ENCODE measurements at places on chromosomes 4 and X. TPM values are rescaled to one million over a fixed set of nuclear protein-coding genes. Genes with fewer than 3 reads are reported as not detected.

GRCh38 chr4:86450861-86451260 is 91.0 kb upstream of the MAPK10 start:
- H3K27ac ChIP-seq: no peak overlapping the region
- H3K36me3 ChIP-seq: no peaks in the 10 kb centered on the region
- H3K4me1 ChIP-seq: no peaks in the 10 kb centered on the region

GRCh38 chr4:100762738-100763137 is 244.9 kb upstream of the EMCN start:
- no peak overlapping the region for H3K4me3 ChIP-seq
- H3K27me3 ChIP-seq: no peaks in the 10 kb centered on the region
- no peak overlapping the region for H3K27ac ChIP-seq
- H3K4me1 ChIP-seq: no peaks in the 10 kb centered on the region
- no peak for DNase-seq

DNA sequence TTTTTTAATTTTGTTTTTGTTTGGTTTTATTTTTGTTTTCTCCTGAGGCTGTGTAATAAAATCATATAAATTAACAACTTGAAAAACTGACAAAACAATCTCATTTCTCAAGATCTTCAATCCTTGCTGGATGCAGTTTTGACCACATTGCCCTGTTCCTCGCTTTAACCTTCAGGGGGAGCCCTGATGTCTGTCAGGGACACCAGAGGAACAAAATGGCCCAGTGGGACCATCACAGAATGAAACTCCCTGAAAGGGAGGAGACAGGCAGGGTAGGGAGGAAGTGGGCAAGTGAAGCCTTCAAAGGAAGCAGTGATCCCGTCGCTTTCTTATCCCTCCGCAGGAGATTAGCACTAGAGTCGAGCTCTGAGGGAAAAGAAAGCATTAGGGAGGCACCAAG is 274.9 kb upstream of the LDB2 start:
- no peaks in the 10 kb centered on the region for H3K4me1 ChIP-seq
- no peak for DNase-seq
- no peak overlapping the region for H3K4me3 ChIP-seq
- no peak overlapping the region for H3K27ac ChIP-seq

DNA sequence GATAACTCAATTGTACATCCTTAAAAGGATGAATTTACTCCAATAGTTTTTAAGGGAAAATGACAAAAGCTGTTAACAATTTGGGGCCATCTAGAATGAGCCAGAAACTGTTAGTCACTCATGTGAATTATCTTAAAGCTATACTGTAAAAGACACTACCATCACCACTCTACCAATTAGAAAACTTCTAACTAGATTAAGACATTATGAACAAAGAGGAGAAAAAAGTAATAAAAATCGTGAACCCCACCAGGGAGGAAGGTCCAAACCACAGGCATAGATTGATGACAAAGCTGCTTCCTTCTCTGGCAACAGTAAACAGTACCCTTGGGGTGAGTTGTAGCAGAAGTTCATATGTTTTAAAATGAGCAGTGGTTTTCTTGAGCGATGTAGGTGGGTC is 106.1 kb downstream of the PDGFC start:
- no peaks in the 10 kb centered on the region for H3K4me1 ChIP-seq
- DNase-seq: no peak
- no peaks in the 10 kb centered on the region for H3K27me3 ChIP-seq
- no peaks in the 10 kb centered on the region for H3K36me3 ChIP-seq
- no peak overlapping the region for H3K4me3 ChIP-seq

DNA sequence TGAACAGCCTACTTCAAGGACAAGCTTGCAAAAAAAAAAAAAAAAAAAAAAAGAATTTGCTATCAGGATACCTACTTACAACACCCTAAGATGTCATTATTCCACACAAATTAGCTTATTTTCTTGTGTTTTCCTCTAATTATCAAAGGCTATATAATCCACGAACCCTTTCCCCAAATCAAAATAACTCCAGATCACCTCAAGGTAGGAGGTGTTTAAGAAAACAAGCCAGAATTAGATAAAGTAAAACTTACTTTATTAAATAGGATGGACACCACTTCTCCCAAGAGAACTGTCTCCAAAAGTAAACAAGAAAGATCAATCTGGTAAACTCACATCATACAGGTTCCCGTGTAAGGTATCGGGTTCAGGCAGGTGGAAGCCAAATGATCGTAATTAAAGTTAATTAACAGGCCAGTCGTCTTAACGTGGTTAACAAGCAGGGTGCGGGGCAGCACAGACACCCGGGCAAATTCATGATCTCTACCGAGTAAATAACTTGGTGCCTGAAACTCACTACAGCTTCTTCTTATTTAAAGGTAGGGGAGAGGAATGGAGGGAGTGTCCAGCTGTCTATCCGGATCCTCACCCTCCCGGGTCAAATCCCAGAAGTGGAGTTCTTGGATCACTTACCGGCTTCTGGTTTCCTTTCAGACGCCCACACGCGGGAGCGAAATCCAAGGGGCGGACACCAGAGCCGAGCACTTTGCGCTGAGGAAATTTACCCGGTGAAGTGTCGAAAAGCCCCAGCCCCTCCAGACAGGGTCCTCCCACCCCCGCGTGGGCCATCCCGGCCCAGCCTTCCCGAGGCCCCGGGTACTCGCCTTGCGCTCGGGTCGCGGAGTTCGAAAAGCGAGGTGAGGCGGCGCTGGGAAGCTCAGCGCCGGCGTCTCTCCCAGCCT is 708 bp downstream of the ARAP2 start:
- H3K36me3 ChIP-seq: no peaks in the 10 kb centered on the region
- H3K4me3 ChIP-seq: peak overlapping the region; percentile 73
- peak; percentile 27 for DNase-seq
- H3K27ac ChIP-seq: peak overlapping the region; percentile 92
- no peaks in the 10 kb centered on the region for H3K27me3 ChIP-seq
- no peaks in the 10 kb centered on the region for H3K4me1 ChIP-seq

DNA sequence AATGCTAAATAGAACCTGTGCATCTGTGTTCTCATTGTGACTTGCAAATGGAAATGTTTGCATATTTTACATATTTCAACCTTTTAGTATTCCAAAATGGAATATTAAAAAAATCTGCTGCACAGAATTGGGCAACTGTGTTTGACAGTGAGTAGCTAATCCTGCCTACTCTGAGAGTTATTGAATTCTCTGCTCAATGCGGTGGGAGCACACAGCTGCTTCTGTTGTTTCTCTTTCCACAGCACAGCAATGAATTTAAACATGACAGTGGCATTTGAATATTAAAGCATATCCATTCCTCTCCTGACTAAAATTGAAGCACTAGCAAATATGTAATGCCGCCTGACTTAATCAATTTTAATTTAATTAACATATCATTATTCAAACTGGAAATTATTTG is 366.6 kb downstream of the GASK1B start:
- no peaks in the 10 kb centered on the region for H3K27me3 ChIP-seq
- DNase-seq: no peak
- no peaks in the 10 kb centered on the region for H3K4me1 ChIP-seq

GRCh38 chr4:183286590-183287308 is 33.3 kb downstream of the CLDN22 start:
- H3K4me3 ChIP-seq: no peak overlapping the region
- H3K27ac ChIP-seq: no peak overlapping the region
- H3K36me3 ChIP-seq: no peaks in the 10 kb centered on the region
- DNase-seq: no peak

GRCh38 chrX:72203421-72203820 is 21.9 kb downstream of the PIN4 start:
- no peak for DNase-seq
- no peaks in the 10 kb centered on the region for H3K36me3 ChIP-seq
- H3K4me1 ChIP-seq: no peaks in the 10 kb centered on the region
- H3K4me3 ChIP-seq: no peak overlapping the region
- no peaks in the 10 kb centered on the region for H3K27me3 ChIP-seq

- no peaks in the 10 kb centered on the region for H3K27me3 ChIP-seq
- no peak overlapping the region for H3K27ac ChIP-seq
- no peak overlapping the region for H3K4me3 ChIP-seq
- H3K36me3 ChIP-seq: no peaks in the 10 kb centered on the region
- no peaks in the 10 kb centered on the region for H3K4me1 ChIP-seq
Measured at GRCh38 chr4:60216752-60217151, 983.4 kb upstream of the ADGRL3 start.

DNA sequence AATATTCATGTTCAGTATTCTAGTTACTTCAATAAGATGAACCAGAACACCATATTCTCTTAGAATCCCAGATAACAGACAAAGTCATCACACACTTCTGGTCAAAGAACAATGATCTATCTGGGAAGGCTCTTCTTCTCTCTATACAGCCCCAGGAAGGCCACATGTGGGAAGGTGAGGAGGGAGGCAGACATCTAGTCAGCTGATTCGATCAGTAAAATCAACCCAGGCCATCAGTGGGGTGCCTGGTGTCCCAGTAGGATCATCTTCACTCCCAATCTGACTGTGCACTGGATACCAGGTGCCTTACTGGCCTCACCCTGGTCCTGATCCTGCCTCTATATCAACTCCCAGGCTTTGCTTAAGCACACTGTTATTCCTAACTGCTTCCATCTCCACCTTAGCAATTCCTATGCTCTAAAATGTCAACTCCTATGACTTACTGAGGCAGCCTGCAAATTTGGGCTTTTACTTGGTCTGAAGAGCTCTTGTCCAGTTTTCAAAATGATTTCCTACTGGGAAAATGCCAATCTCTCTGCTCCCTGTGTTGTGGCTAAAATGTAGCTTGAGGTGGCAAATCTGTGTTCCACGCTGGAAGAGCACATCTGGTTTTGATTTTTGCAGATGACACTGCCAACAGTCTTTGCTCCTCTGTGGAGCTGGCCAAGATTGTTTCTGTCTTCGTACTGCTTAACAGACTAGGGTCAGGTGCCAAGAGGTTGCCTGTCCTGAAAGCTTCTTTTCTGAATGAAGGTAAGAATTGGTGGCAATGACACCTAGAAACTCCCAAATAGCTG is 128.7 kb downstream of the MGST2 start:
- no peaks in the 10 kb centered on the region for H3K36me3 ChIP-seq
- no peaks in the 10 kb centered on the region for H3K27me3 ChIP-seq
- no peak for DNase-seq
- no peak overlapping the region for H3K4me3 ChIP-seq

- no peak for DNase-seq
- H3K36me3 ChIP-seq: no peaks in the 10 kb centered on the region
- no peak overlapping the region for H3K27ac ChIP-seq
- no peak overlapping the region for H3K4me3 ChIP-seq
Measured at GRCh38 chr4:105092768-105093167, 53.9 kb upstream of the TET2 start.

- no peak overlapping the region for H3K27ac ChIP-seq
- no peak overlapping the region for H3K4me3 ChIP-seq
- no peaks in the 10 kb centered on the region for H3K27me3 ChIP-seq
- H3K4me1 ChIP-seq: no peaks in the 10 kb centered on the region
- H3K36me3 ChIP-seq: no peaks in the 10 kb centered on the region
- DNase-seq: no peak
Measured at GRCh38 chr4:164874789-164875188, 2.2 kb upstream of the APELA start.

GRCh38 chr4:160772668-160773067 is 1391.1 kb downstream of the FSTL5 start:
- no peaks in the 10 kb centered on the region for H3K36me3 ChIP-seq
- DNase-seq: no peak
- no peak overlapping the region for H3K27ac ChIP-seq
- no peak overlapping the region for H3K4me3 ChIP-seq

GRCh38 chr4:84678976-84679744 is 96.2 kb downstream of the CDS1 start:
- no peaks in the 10 kb centered on the region for H3K4me1 ChIP-seq
- no peak overlapping the region for H3K27ac ChIP-seq
- H3K27me3 ChIP-seq: no peaks in the 10 kb centered on the region
- no peak overlapping the region for H3K4me3 ChIP-seq
- no peak for DNase-seq
- no peaks in the 10 kb centered on the region for H3K36me3 ChIP-seq

GRCh38 chr4:147815741-147816140 is 83.9 kb downstream of the ARHGAP10 start:
- no peaks in the 10 kb centered on the region for H3K27me3 ChIP-seq
- no peak overlapping the region for H3K4me3 ChIP-seq
- no peaks in the 10 kb centered on the region for H3K4me1 ChIP-seq
- no peaks in the 10 kb centered on the region for H3K36me3 ChIP-seq
- H3K27ac ChIP-seq: peak overlapping the region; percentile 52
- DNase-seq: no peak

- no peak for DNase-seq
- no peak overlapping the region for H3K27ac ChIP-seq
- no peaks in the 10 kb centered on the region for H3K27me3 ChIP-seq
- H3K4me1 ChIP-seq: no peaks in the 10 kb centered on the region
- H3K36me3 ChIP-seq: no peaks in the 10 kb centered on the region
- no peak overlapping the region for H3K4me3 ChIP-seq
Measured at GRCh38 chrX:107823456-107823855, 2.2 kb upstream of the MID2 start.

DNA sequence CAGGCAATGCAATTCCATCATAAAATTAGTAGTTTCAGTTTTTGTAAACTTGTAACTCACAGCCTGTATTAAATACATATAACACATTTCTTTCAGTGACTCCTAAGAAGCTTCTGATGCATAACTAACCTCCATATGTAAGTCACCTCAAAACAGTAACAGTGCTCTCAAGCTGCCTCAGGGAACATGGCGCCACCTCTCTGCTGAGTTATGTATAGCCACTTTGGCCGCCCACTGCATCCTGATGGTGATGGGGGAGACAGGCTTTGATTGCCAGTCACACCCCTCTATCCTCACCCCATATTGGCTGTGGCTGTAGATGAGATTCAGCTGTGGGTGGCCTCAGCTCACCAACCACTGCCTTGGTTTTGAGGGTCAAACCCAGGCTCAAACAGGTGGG is 54.3 kb downstream of the LRBA start:
- H3K4me1 ChIP-seq: no peaks in the 10 kb centered on the region
- H3K27ac ChIP-seq: no peak overlapping the region
- H3K4me3 ChIP-seq: no peak overlapping the region
- H3K36me3 ChIP-seq: no peaks in the 10 kb centered on the region
- no peak for DNase-seq

DNA sequence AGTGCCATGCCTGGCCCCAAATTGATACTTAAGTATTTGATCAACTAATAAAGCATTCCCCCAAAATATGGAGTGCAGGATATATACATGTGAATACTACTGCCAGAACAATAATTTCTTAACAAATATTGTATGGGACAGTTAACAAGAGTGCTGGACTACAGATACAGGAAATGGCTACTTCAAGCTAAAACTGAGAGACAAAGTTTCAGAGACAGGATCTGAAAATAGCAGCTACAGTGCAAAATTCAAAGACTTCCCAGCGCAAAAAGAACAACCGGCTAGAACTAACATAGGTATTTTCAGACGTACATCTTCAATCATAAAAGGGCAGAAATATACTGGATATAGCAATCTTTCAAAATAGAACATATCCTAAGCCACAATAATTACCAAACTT is 6.3 kb downstream of the ATRX start:
- H3K36me3 ChIP-seq: no peaks in the 10 kb centered on the region
- H3K27me3 ChIP-seq: no peaks in the 10 kb centered on the region
- DNase-seq: no peak
- no peak overlapping the region for H3K27ac ChIP-seq
- H3K4me3 ChIP-seq: no peak overlapping the region

GSX2 gene
- total RNA-seq: not detected

AVPR2 gene
- total RNA-seq: 0.41 TPM

KIF4A gene
- total RNA-seq: 0.73 TPM

ADH1A gene
- 0.40 TPM for total RNA-seq

CT83 gene
- 5.6 TPM for total RNA-seq

DDIT4L gene
- 0.85 TPM for total RNA-seq

CT55 gene
- not detected for total RNA-seq

RTL5 gene
- 2.8 TPM for total RNA-seq

QRFPR gene
- total RNA-seq: 0.40 TPM

LRRC66 gene
- not detected for total RNA-seq

UGT2B7 gene
- total RNA-seq: not detected

RIBC1 gene
- total RNA-seq: 5.4 TPM
